Kasumi-1 (cell line): ENCODE measurements at places on chromosomes 2 and 18.

GRCh38 chr2:225598426-225598825 is 198.9 kb downstream of the NYAP2 start:
- DNase-seq, result no peak

DNA sequence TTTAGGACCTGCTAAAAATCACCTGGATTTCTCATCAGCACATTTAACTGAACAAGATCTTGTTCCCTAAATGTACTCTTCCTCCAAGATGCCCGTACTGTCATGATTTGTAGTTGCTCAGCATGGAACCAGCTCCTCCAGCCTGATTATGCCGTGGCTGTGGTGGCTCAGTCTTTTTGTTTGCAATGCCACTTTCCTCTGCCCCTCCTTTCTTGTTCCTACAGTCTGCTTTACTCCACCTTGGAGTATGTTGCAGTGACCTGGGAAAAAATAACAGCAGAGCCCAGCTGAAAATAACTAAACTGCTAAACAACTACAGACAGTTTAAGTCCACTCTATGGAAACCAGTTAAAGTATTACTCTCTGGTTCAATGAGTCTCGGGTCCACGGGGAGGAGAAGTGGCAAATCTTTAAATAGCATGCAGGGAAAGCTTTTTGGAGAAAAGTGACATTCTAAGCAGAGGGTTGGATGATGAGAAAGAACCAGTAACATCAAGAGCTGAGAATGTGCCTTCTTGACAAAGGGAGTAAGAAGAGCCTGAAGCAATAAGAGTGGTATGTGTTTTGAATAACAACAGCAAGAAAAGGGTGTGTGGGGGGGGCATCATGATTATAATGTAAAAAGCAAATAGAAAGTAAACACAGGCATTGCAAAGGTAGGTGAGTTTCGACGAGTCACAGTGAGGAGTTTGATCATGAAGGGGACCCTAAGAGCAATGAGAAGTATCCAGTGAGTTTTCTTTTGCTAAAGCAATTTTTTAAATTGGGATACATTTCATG is 225.7 kb downstream of the TMX3 start:
- DNase-seq, result no peak

DNA sequence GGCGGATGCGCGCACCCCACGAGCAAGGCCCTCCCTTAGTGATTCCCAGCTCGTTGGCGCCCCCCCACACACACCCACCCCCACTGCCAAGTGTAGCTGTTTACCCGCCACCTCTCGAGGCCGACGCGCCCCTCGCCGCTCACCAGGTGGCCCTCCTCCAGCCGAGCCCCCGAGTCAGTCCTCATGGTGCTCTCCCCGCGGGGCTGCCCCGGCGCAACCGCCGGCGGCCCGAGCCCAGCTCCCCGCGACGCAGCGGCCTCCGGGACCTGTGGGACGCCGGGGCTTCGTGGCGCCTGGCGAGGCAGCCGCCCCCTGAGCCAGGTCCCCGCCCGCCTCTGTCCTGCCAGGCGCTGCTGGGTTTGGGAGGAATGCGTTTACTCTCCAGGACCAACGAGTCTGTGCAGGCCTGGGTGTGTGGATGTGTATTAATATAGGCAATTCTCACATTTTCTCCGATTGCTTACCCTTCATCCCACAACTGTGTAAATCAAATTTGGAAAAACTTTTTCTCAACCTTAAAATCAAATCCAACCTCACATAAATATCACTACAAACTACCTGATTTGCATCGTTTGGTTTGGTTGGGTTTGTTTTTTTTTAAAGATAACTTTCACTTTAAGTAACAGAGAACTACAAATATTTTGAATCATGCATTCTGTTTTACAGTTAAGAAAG is at the start of gene TMEM237:
TSS of gene TMEM237 (minus strand) at position 288 of the 675 bp plus-strand sequence. CDS start at position 185, 103 bp downstream.
- peak; percentile 34 for DNase-seq

- DNase-seq, result no peak
Observed at GRCh38 chr2:160109243-160109642, 46.8 kb upstream of the PLA2R1 start.

DNA sequence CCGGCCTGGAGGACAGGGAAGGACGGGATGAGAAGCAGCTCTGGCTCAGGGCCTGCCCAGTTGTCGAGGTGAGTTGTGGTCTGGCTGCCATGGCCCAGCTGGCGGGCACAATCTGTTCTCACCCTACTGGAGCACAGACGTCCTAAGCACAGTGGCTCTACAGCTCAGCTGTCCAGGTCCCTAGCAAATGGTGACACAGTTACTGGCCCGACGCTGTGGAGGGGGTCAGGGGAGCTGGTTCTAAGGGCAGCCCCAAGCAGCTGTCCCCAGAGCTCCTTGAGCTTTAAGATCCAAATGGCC is 32.9 kb downstream of the KCNK3 start:
- no peak for DNase-seq

DNA sequence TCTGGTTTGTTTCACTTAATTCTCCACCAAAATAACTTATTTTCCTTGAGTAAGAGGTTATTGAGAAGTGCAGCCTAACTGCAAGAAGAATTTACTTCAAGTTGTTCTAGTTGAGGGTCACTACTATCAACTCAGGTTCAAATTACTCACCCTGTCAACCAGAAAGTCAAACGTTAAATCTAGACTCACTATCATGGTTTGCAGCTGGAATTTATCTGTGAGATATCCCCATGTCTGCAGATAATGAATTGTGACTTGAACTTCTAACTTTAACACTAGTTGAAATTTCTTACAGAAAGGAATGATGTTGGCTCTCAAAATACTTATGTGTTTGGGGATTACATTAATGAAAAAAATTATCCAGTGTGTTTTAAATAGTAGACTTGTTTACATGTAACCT is 1145.7 kb upstream of the NXPH2 start:
- no peak for DNase-seq

- no peak for DNase-seq
Observed at GRCh38 chr18:35110554-35111485, 69.6 kb downstream of the MAPRE2 start.

GRCh38 chr2:145724311-145724898 is 1204.5 kb upstream of the ZEB2 start:
- no peak for DNase-seq

GRCh38 chr2:146467425-146467824 is 1377.4 kb upstream of the ACVR2A start:
- no peak for DNase-seq

DNA sequence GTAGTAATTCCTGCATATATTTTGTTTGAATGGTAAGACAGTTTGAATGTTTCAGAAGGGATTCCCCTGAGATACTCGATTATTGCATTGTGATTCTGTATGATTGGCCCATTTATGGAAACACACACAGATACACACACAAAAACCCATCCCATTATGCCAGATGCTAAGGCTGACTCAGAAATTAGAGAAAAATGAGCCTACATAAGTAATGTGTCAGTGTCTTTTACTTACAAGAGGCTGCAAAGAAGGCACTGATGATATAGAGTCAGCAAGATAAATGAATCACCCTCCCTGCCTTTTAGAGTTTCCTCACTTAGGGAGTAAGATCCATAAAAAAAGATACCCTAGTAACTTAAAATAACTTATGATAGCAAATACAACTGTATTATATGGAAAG is 1481.1 kb upstream of the ACVR2A start:
- no peak for DNase-seq

DNA sequence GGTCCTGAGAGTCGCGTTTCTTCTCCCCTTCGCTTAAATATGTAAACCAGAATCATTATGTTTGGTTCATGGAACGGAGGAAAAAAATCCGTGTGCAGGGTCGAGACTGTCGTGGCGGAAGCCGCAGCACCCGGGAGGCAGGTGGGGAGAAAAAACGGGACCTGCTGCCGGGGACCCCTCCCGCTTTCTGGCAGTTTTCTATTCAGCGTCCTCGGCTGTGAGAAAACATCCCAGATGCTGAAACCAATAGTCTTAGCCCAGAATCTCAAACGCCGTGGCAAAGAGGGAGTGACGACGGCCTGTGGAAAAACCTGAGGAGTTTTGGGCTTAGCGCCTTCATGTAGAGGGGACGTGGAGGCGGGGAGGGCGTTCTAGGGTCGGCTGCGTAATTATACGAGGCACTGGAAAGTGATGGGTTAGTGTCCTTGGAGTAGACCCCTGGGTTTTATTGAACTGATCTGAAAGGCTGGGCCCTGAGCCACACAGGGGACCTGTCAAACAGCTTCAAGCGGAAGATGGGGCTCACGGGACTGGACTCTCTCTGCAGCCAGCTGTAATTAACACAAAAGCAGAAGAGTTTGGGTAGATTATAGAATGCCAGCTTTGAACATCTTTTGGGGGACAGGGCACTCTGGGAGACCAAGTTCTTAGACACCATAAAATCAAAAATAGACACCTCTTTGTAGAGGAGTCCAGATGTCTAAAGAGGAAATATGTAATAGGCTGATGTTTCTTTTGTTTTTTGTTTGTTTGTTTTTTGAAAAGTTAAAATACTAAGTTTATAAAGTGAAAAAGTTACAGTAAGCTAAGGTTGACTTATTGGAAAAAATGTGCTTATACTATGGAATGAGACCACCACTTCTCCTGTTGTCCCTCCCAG is 834 bp upstream of the BUB1 start:
- DNase-seq, result peak; percentile 59

- no peak for DNase-seq
Observed at GRCh38 chr2:139469985-139470384, 689.8 kb upstream of the NXPH2 start.

GRCh38 chr18:3104190-3105054 is 91.5 kb upstream of the LPIN2 start:
- DNase-seq, result no peak

DNA sequence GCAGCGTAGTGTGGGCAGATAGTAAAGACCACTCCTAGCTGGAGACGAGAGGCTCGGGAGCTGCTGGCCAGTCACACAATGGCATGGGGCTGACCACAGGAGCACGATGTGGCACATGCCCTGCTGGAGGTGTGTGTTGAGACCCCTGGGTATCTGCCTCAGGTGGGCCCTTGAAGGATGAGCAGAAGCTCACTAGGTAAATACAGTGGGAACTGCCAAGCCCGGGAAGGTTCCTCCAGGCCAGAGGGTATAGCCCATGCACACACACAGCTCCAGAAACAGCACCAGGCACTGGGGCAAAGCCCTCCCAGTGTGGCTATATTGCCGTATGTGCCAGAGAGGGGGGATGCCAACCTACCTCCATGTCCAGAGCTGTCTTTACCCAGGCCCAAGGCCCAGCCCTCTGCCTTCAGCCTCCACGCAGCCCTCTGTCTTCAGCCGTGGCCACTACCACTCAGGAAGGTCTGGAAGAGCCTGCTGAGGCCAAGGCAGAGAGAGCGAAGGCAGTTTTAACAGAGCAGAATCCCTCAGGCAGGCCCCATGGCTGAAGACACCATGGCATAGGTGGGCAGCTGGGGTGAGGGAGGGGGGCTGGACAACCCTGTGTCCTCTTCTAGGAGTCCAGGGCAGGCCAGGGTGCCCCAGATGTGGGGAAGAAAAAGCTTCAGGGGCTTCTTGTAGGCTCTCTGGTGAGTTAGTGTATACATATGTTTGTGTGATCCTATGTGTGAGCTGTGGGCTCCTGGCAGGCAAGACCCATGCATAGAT is 7.0 kb upstream of the ARID5A start:
- DNase-seq, result no peak

DNA sequence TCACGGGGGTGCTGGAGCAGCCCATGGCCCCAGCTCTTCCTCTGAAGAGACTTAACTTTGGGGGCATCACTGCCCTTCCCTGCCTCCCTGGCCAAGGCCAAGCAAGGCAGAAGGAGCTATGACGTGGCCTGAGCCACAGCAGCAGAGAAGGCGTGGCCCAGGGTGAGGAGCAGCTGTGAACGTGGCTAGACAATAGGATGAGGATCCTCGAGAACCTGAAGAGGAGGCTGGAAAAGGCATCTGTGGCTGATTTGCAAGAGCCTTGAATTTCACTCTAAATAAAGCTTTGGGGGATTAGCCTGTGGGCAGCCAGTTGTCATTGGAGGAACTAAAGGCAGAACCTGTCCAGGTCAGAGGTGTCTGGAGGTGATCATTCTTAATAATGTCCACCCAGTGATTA is 652.9 kb upstream of the ID2 start:
- no peak for DNase-seq

GRCh38 chr2:19471491-19471890 is 113.1 kb upstream of the OSR1 start:
- no peak for DNase-seq

GRCh38 chr2:3651691-3652648 is 6.0 kb upstream of the ALLC start:
- DNase-seq, result peak; percentile 40

DNA sequence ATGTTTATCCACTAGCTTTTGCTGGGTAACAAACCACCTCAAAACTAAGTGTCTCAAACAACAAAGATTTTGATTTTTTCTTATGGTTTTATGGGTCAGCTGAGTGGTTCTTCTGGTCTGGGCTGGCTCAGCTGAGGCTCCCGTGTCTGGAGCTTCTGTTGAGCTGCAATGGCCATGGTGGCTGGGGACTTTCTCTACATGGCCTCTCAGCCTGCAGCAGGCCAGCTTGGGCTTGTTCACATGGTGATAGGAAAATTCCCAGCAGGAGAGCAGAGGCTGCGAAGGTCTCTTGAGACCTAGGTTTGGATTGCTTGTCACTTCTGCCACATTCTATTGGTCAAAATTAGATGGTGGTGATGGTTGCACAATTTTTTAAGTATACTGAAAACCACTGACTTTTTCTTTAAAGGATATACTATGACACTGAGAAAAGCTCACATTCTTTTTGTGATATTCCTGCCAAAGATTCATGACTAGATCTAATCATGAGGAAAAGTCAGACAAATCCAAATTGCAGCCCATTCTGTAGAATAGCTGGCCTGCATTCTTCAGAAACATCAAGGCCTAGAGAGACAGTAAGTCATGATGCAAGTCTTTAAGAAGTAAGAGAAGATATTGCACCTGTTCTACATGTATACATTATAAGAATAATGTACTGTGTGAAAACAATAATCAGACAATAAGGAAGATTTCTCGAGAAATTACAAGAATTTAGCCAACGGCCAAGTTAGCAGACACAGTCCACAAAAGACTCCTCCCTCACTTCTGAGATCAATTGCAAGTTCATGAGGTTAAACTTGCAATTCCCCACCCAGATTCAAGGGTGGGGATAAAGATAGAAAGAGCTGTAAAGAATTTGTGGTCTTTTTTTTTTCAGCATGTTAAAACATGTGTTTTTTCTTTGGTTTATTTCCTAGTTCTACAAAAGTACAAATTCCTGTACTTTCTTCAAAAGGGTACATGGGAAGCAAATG is 35.0 kb upstream of the IL1R2 start:
- no peak for DNase-seq

GRCh38 chr18:48354746-48355260 is 54.4 kb downstream of the ZBTB7C start:
- no peak for DNase-seq

DNA sequence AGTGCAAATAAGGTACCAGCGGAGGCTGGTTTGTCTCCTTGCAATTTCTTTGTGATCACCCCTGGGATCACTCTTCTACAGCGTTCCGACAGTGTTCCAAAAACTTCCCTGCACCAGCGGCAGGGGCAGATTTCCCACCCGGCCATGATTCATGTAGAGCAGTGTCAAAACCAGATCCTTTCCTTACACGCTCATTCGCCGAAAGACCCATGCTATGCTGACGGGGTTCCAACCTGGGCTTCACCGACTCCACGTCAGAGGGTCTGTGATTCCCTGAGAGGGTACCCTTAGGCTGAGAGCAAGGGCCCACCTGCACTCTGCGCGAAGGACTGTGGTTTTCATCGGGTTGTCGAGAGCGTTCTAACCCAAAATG is 423 bp upstream of the TTC27 start:
- peak; percentile 26 for DNase-seq

- peak; percentile 45 for DNase-seq
Observed at GRCh38 chr18:9016633-9017166, 85.8 kb upstream of the NDUFV2 start.
